ENCODE measurements at places on chromosomes 1 and 21. TPM values are rescaled to one million over a fixed set of nuclear protein-coding genes. Genes with fewer than 3 reads are reported as not detected.
A peak's percentile ranks its signal among the peaks of the same experiment; 100 is the strongest.

GRCh38 chr1:25037174-25038074 lies 107.3 kb upstream of the RUNX3 start:
- H3K4me3 ChIP-seq, result no peak overlapping the region
- H3K36me3 ChIP-seq, result no peaks in the 10 kb centered on the region
- H3K27ac ChIP-seq, result no peak overlapping the region
- no peaks in the 10 kb centered on the region for H3K4me1 ChIP-seq

DHRS3 gene
- 44.8 TPM for total RNA-seq

DNA sequence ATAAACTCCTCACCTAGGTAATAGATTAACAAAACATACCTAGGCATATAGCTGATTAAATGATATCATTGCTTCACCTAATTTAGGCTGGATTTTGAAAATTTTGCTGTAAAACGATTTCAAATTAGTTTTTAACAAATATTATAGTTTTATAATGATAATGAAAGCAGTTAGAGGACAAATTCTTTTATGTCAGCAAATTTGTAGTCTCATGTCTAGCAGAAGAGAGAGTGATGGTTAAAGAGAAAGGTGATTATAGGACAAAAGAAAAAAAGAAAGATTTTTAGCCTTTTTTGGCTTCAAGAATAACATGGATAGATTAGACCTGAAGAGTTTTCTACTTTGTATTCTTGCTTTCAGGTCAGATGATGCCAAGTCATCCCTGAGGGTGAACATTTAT lies 3.6 kb upstream of the DPH5 start:
- DNase-seq, result no peak
- H3K36me3 ChIP-seq, result no peaks in the 10 kb centered on the region
- no peak overlapping the region for H3K4me3 ChIP-seq
- peaks cover 2% of the 10 kb centered on the region for H3K4me1 ChIP-seq

DNA sequence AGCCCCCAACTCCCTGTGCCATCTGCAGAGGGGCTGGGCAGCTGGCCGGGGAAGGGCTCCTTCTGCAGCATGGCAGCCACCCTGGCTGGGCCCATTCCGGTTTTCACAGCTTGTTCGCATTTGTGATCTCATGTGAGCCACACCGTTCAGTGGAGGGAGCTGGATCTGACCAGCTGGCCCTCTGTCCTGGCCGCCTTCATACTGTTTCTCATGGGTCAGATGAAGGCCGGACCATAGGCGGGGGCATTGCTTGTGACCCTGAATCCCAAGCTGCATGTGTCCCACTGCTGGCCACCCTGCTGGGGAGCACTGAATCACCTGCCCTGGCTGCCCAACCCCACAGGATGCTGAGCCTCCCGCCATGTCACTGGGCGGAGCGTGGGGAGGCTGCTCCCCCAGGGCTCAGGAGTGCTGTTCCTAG lies 36.4 kb upstream of the PRSS38 start:
- H3K4me3 ChIP-seq, result no peak overlapping the region
- DNase-seq, result no peak
- H3K4me1 ChIP-seq, result no peaks in the 10 kb centered on the region
- no peaks in the 10 kb centered on the region for H3K27me3 ChIP-seq

DNA sequence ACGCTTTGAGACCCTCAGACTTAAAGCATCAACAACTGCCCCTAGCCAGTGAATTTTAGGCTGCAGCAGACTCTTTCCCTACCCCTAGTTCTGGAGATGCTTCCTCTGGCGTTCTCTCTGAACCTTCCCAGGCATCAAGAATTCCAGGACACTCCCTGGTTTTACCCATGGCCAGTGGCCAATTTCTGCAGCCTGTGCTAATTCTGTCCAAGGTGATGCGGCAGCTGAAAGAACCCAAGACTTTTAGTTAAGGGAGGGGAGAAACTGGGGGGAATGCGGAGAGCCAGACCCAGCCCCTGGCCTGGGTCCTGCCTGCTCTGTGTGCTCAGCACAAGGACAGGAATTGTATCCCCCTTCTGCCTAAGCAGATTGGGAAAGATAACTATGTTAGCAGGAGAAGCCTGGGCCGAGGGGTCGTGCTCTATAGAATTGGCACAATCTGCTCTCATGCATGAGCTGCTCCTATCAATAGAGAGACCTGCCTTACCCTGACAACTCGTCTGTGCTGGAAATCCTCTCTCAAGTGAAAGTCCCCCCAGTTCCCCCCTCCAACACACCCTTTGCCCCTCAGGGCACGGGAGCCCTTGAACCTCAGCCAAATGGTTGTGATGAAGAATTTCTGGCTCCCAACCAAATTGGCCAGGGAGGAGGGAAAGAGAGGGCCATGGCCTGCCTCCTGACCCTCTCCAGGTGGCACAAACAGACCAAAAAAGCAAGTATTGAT lies 5.4 kb upstream of the GJA8 start:
- no peak overlapping the region for H3K4me3 ChIP-seq
- DNase-seq, result peak; percentile 26
- H3K27ac ChIP-seq, result peak overlapping the region; percentile 54
- no peaks in the 10 kb centered on the region for H3K36me3 ChIP-seq
- H3K4me1 ChIP-seq, result peaks cover 6% of the 10 kb centered on the region
- H3K27me3 ChIP-seq, result no peaks in the 10 kb centered on the region

DNA sequence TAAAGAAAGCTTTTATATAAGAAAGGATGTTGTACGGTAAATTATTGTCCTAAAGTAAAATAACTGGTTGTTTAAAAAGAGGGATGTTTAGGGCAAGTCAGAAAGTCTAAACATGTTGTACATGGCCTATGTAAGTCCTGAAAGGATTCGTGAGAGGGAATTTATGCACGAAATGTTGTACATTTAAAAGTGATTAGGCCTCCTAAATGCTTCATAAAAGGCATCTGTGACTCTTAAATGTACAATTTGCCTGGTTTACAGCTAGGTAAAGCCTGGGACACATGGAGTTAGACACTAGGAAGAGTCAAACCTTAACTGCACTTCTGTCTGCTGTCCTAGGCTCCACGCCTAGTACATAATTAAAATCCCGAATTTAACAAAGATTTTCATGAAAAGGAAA lies 9.7 kb downstream of the KRTAP13-3 start:
- no peak overlapping the region for H3K27ac ChIP-seq
- no peak overlapping the region for H3K4me3 ChIP-seq
- H3K4me1 ChIP-seq, result no peaks in the 10 kb centered on the region
- H3K36me3 ChIP-seq, result no peaks in the 10 kb centered on the region
- DNase-seq, result no peak

TRAF3IP3 gene
- total RNA-seq, result 16.4 TPM

All from kidney (tissue), 22 donors.